Activated CD4-positive, alpha-beta T cell treated with anti-CD3 and anti-CD28 coated beads, Interleukin-2, amount 50 U/mL, for 48 hours (primary cell): ENCODE measurements at places on chromosomes 4 and X.

DNA sequence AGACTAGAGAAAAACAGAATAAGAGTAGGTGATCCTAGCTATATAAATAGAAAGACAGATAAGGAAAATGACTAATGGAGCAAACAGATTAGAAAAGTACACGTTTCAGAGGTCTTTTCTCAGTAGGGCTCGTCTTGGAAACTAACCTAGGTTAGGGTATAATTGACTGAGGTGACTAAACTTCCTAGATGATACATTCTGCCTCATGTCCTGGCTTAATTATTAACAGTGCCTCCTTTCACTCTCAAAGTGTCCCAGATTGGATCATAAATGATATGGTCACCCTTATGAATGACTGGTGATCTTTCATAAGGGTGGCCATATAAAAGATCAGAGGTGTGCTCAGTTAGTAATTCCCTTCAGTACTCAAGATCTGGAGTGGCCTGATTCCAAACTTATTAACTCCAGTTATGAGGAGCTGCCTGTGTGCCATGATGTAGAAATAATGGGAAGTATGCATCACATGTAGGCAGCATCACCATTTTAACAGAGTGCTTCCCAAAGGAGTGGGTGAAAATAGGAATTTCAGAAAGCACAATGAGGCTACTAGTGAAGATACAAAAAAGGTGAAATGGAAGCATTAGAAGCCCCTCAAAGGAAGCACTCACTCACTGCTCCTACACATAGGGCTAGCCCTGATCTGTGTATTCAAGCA is 14.7 kb upstream of the GRIA3 start:
- no peak for DNase-seq

- no peak for DNase-seq
Observed at GRCh38 chr4:97412331-97412730, 730.9 kb downstream of the STPG2 start.

- no peak for DNase-seq
Observed at GRCh38 chr4:40238008-40238699, 41.3 kb downstream of the RHOH start.

DNA sequence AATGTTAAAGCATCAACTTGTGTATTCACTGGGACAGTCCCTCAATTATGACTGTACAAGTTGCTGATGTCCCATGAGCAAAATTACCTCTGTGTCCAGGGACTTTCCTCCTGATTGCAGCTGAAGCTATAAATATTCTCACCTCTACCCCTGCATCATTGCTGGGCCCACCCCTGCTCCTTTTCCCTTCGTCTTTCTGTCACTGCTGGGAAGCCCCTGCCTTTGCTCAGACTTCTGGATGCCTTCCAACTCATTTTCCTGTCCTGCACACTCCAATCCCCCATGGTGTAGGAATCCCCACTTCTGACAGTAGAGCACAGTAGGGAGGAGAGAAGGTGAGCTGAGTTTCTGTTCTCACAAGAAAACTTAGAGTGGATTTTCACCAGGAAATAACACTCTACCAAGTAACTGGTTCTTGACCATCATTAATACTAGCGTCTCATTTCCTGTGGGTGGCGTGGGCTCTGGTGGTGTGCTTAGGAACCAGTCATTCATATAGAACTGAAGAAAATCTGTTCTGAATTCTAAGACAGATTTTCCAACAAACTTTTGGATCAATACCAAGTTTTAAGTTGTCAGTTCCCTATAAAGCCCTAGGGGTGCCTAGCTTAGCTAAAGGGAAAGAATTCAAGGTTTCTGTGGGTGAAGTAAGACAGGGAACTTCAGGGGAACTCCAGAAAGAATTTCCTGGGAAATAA is 136.2 kb upstream of the MED14 start:
- peak; percentile 16 for DNase-seq

DNA sequence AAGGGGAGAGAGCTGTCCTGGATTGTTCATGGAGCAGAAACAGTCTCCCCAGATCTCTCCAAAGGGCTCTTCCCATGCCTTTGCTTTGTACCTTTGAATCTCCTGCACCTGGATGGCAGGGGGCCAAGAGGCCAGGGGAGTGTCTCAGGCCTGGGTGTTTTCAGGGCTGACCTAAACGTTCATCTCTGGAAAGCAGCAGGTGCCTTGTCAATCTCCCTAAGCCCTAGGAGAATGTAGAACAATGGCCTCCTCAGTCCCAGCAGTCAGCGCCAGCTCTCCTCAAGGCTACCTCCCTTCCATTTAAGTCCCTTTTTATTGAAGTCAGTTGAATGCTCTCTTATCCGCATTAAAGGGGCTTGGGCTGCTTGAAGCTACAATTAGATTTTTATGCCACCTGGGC is 31.2 kb upstream of the NSUN7 start:
- DNase-seq: no peak

GRCh38 chrX:41381685-41382084 is 47.7 kb downstream of the DDX3X start:
- no peak for DNase-seq

DNA sequence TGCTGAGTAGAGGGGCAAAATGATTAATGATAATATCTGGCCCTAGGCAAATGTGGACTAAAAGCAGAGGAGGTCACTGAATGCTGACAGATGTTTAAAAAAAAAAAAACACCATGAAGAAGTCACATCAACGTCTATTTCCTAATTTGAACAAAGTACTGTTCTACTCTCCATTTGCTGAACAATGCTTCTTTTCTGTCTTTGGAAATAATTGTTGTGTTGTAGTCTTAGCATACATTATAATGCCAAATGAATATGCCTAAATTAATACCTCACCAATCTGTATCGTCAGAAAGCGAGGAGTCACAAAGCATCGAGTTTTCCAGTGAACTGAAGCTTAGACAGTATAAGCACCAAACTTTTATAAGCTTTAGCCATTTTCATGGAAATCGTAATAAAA is 140.9 kb upstream of the JADE1 start:
- no peak for DNase-seq

GRCh38 chrX:134423606-134424005 is 36.4 kb upstream of the HPRT1 start:
- no peak for DNase-seq

DNA sequence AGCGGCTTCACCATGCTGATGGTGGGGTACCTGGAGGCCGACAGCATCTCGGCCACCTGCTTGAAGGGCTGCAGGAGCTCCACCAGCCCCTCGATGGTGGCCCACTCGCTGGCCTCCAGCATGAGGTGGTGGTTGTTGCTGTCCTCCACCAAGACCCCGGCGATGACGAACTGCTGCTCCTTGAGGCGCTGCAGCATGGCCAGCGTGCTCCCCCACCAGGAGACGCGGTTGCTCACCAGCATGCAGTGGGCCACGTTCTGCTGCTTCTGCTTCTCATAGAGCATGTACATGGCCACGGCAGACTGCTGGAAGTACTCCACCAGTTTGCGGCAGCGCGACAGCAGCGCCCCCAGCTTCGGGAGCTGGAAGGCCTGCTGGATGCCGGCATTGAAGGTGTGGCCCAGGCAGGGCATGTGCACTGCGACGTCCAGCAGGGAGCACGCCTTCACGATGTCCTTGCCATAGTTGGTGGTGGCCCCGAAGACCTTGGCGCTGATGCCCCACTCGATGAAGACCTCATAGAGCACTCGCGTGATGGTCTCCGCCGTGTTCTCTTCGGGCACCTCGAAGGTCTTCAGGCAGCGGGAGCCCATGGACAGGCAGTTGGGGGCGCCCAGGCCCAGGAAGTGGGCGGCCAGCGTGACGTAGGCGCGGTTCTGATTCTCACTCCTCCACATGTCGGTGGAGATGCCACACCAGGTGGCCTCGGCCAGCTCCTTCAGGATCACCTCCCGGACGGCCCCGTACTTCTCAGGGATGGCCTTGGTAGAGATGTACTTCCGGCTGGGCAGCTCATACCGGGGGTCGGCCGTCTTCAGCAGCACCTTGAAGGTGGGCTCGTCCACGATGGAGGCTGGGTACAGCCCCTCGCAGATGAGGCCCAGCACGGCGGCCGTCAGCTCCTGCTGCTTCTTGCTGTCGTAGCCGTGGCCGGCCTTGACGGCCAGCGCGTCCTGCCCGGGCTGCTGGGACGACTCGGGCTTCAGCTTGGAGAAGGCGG is 11.0 kb downstream of the DHRSX start:
- no peak for DNase-seq

GRCh38 chrX:78754917-78755316 is 7.4 kb downstream of the LPAR4 start:
- no peak for DNase-seq

DNA sequence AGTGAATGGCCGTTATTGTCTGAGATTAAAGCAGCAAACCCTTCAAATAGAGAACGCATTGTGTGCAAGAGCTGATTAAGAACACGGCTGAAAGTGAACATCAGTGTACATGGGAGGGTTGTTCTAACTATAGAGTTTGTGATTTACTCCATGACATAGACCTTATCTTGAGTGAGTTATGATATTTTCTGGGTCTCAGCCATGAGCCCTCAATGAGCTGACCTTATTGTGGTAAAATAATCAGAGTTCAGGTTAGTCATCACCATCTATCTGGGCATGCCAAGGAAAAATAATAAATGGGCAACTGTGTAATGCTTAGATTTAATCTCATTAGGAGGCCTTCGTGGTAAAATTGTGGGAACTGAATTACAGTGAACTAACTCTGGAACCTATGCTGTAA is 33.2 kb upstream of the CLDN24 start:
- no peak for DNase-seq

GRCh38 chr4:125679989-125680388 is 365.2 kb downstream of the FAT4 start:
- DNase-seq: no peak

- no peak for DNase-seq
Observed at GRCh38 chrX:130393451-130394074, 8.1 kb upstream of the GPR119 start.

DNA sequence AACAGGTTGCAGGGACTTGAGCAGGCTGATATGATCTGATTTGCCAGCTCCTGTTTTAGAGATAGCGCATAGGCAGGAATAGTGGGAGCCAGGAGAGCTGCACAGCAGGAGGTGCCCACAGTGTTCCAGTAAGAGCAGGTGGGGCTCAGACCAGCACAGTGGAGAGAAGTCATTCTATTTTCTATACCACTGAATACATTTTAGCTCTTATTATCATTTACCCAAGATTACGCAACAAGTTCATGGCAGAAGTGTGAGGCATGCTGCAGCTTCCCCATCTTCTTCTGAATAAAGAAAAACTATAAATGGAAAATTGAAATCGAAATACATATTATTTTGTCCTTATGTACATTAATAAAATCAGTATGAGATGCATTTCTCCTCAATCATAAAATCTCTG is 114.7 kb upstream of the EDNRA start:
- DNase-seq: no peak

GRCh38 chrX:88584283-88584682 is 162.7 kb upstream of the CPXCR1 start:
- DNase-seq: no peak

DNA sequence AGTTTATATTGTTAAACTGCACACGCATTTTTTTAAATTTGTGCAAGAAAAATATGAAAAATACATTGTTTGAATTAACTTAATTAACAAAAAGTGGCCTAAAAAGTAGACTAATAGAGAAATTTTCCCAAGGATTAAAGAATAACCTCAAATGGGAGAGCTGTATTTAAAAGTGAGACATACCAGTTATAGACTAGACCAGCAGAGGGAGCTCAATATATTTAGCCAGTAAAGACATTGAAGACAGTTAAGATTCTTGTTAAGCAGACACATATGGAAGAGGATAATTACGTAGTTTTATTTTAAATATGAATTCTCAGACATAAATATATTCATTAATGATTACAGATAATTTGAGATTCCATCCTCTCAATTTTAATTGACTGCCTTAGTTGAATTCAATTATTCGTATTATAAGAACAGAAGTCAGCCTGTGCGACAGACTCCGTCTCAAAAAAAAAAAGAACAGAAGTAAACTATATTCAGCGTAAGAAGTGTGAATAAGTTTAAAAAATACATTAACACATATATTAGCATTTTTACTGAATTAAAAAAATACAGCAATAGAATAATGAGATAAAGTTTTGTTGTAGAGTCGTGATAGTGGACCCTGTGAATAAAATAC is 64.8 kb downstream of the GLRA3 start:
- DNase-seq: no peak

DNA sequence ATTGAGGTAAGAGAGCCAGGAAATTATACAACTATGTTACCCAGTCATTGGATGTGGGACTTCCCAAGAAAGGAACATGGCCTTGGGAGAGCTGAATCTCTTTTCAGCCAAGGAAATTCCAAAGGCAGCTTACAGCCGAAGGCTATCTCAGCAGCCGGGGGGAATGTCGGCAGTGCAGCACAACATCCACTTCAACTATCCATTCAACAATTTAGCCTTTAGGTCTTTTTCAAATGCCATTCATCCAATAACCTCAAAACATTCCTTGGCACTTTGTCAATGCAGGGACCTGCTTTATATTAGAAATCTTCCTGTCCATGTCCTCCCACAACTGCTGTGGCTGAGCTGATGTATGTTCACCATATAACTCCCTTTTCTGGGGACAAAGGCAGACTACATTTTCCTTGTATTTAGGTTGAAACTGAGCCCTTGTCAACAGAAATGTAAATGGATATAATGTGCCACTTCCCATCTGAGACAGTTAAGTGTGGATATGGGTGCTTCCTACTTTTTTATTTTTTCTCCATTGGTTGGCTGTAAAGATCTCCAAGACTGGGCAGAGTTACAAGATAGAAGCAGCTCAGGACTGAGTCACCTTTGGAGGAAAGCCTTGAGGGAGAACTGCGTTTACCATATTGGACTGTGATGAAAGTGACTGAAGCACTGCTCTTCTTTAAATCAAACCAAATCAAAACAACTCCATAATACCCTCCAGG is 94.8 kb downstream of the GPRIN3 start:
- no peak for DNase-seq

DNA sequence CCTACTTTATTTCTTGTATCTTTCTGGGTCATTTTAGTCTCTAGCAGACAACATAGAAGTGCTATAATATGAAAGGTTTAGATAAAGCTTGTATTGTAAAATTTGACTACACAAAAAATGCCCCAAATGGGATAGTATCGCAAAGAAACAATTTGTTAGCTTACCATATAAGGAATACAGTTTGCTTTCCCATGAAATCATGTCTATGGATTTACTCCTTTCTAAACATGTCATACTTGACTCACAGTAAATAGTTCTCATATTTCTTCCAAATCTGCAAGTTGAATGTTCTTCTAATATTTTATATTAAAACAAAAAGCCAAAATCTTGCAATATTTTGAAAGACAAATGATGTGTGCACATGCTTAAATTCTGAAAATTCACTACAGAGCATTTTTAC is 103.9 kb downstream of the PPA2 start:
- DNase-seq: no peak
